T-helper 17 cell (primary cell): ENCODE measurements at places on chromosomes 5 and 9.

- DNase-seq = no peak
Observed at GRCh38 chr5:73280386-73280785, 107.4 kb downstream of the TMEM174 start.

DNA sequence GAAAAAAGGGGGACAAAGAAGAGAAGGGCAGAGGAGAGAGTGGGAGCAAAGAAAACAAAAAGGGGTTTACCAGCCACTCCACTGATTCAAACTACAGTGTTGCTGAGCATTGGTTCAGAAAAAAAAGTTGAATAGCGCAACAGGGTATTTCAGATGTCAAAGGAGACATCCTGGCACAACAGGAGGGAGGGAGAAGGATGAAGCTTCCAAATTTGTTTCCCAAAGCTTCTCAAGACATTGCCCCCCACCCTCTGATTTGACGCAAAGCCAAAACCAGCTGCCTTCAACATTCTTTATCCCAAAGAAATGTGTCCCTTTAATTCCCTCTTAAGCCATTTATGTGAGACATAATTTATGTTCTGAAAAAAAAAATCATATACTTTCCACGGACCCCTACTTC lies 105.5 kb upstream of the TNC start:
- DNase-seq = no peak

DNA sequence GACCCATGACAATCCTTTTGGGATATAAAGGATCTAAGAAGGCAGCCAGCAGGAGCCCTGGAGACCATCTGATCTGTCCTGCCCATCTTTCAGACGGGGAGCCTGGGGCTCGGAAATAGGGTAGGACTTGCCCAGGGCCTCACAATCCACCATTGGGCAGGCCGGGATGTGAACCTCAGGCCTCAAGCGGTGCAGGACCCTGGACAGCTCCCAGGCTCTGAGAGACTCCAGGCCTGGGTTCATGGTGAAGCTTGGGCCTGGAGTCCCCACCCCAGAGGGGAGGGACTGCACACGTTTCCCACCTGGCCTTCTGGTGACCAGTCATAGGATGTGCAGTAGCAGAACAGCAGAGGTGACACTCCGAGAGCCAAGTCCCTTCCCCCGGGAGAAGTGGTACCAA lies 36.6 kb upstream of the RAPGEF1 start:
- no peak for DNase-seq

DNA sequence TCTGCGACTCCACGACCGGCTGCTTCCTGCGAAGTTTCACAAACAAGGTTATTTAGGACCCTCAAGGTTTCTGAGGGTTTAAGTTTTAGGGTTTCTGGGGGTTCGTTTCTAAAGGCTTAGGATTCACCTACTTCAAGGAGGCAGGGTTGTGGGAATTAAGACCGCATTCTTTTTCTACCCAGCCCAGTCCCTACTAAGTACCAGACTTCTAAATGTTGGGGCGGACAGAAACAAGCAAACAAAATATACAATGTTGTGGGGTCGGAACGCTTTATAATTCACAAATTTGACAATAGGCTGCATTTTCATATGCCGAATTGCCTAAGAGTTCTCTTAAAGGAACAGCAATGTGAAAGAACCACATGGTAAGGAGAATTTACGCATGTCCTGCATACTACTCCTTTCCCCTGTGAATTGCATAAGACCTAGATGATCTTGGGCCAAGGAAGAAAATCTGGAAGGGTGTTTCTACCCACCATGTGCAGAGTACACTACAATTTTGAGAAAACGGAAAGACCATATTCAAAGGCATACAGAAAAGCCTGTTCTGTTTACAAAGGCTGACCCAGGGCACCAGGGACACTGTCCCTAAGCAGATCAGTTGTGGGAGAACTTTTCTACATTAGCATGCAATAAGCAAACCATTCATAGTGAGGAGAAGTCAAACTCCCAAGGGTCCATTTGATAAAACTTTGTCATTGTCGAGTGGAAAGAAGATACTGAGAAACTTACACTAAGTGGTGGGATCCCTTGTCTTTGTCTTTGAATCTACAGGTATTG lies 457.3 kb downstream of the RAB3C start:
- DNase-seq = no peak

DNA sequence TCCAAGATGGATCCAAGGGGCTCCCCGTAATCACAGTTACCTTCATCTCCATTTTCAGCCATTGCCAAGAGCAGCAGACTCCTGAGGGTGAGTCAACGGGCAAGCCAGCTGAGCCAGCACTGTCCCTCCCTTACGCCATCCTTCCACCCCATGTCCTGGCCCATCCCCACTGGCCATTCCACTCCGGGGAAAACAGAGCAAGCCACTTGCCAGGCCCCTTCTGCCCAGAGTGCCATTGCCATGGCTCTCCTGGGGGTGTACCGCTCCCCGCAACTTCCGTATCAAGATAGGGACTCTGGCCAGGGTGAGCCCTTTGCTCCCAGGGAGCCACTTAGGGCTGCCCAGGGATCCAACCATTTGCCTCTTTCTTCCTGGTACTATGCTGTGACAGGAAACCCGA lies 48.9 kb upstream of the CDKN2AIPNL start:
- no peak for DNase-seq

DNA sequence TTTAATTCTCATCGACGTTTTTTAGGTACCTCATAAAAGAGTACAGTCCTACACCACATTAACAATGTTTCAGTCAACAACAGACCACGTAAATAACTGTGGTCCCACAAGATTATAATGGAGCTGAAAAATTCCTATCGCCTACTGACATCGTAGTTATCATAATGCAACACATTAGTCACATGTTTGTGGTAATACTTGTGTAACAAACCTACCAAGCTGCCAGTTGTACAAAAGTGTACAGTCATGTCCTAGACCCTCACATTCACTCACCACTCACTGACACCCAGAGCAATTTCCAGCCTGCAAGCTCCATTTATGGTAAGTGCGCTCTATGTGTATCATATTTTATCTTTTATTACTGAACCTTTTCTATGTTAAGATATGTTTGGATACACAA lies 16.8 kb downstream of the GNAQ start:
- DNase-seq = no peak
